Prostate gland (tissue), 2 donors: ENCODE measurements at places on chromosomes 16 and 17.

DNA sequence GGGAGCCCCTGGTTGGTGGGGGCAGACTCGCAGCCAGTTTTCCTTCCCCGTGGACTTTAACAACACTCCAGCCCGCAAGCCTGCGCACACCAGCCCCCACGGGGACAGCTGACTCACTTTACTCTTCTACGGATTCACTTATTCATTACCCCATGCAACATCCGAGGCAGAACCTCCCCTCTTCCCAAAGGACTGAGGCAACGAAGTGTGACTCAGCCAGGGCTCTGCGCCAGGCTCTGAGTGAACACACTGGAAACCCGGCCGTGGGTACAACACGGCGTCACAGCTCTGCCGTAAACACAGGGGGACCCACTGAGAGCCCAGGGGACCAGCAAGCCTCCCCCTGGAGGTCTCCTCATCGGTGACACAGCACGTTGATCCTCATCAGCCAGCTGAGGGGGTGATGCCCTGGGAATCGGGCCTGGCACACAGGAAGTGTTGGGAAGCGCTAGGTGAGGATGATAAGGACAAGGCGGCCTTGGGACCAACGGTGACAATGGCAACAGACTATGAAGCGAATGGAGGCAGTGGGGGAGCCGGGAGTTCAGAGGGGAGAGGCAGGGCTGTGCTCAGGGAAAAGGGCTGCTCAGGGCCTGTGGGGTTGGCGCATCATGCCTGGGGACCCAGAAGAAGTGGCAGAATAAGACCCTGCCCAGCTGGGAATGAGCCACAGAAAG lies 14.6 kb downstream of the COTL1 start:
- DNase-seq, result no peak

DNA sequence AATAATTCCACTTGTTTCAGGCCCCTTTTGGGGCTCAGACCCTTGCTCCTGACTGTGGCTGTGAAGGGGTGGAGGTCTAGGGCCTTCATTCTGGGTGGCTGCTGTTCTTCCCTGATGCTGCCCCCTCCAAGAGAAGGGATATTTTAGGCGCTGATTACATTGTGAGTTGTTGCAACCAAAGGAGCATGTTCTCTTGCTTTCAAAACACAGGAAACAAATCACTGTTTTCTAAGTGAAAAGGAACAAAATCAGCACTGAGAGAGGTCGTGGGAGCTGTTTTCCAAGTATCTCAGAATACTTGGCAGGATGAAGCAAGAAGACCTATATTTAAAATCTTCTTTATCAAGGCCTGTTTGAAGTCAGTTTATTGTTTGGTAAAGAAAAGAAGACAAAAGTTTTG lies 25.3 kb upstream of the SEC14L1 start:
- DNase-seq, result no peak

GRCh38 chr17:74332017-74332650 lies 6.1 kb downstream of the KIF19 start:
- DNase-seq, result no peak

- DNase-seq, result no peak
These were observed 178.0 kb downstream of the PARN start for GRCh38 chr16:14452066-14452465.

DNA sequence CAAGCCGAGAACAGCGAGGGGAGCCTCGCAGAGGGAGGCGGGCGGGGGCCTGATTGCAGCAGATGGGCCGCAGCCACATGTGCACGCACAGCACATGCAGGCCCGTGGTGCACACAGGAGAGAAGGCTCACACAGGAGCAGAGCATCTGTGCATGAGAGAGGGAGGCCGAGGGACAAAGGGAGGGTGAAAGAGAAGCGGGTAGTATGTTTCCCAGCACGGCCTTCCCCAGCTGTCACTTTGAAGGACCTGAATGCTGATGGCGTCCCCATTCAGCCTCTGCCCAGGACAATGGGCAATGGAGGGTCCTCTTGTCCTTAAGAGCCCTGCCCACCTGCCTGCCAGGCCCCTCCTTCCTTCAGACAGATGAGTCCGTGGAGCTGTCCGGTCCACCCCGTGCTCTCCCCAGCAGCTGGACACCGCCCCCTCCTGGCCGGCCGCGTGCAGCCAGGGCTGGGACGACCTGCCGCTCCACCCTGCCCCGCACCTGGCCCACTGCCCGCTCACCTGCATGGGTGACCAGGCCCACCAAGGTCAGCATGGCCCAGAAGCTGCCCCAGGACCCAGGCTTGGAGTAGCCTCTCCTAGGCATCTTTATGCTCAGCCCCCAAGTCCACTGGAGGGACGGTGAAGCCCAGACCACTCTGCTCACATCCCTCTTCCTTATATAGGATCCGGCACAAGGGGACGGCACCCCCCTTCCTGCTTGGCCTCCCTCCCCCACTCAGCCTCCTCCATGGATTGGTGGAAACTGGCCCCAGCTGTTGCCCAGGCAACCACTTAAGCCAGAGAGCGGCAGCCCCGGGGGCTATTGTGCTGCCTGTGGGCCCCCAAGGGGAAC lies at the start of gene BTBD17:
Gene BTBD17, minus strand, starts transcription at position 639 of the 839 bp plus-strand sequence. Its CDS starts 49 bp downstream, at position 590.
- DNase-seq, result peak; percentile 19

- DNase-seq, result no peak
These were observed 1.7 kb downstream of the RBFOX3 start for GRCh38 chr17:79609049-79609589.

- no peak for DNase-seq
These were observed 6.7 kb downstream of the NR1D1 start for GRCh38 chr17:40093580-40094201.

GRCh38 chr16:48112600-48112999 lies 43.2 kb downstream of the ABCC12 start:
- DNase-seq, result no peak

- DNase-seq, result no peak
These were observed 740.9 kb downstream of the CDH8 start for GRCh38 chr16:61295311-61295710.

DNA sequence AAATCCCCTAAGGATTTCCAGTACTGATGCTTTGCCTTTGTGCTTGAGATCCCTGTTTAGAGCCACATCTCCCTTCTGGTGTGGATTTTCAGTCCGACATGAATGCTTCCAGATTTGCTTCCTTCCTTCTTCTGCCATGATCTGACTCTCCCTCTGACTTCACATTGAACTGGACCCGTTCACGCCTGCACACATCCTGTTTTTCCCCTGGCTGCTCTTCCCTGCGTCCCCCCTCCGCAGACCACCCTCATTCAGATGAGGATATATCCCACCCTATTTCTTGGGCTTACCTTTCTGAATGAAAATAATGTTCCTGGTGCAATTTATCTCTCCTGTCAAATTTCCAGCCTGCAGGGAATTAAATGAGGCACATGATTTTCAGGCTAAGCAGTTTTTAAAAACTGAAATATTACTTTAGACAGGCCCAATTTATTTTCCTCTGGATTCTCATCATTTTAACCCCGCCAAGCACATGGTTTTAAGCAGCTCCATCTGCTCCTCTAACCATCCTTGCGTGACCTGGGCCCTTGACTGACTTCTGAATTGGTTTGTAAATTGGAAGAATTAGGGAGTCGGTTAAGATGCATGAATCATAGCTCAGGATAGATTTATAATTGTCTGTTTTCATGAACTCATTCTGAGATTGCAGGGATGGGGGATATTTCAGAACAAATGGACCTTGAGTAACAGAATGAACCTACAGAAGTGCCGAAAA lies 59.2 kb downstream of the BMERB1 start:
- DNase-seq, result no peak

DNA sequence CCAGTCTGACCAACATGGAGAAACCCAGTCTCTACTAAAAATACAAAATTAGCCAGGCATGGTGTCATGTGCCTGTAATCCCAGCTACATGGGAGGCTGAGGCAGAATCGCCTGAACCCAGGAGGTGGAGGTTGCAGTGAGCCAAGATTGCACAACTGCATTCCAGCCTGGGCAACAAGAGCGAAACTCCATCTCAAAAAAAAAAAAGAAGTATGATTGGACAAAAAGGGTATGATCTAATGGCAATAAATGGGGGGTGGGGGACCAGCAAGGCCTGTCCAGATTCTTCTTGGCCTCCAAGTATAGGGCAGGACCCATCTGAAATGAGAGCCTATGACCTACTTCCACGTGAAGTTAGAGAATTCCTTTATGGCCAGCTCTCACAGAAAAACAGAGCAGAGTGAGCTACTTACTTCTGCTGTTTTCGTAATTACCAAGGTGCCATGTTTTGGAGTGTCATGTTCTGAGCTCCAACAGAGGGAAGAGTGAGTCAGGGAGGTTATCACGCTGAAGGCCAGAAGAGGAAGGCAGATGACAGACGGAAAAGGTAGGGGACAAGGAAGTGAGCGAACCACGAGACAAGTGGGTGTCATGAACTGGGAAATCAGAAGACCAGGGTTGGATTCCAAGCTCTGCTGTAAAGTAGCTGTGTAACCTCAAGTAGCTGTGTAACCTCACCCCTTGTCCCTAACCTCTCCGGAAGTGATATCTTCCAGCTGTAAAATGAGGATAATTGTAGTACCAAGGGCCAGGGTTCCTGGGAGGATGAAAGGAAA lies 3.6 kb upstream of the ZMYND15 start:
- no peak for DNase-seq

DNA sequence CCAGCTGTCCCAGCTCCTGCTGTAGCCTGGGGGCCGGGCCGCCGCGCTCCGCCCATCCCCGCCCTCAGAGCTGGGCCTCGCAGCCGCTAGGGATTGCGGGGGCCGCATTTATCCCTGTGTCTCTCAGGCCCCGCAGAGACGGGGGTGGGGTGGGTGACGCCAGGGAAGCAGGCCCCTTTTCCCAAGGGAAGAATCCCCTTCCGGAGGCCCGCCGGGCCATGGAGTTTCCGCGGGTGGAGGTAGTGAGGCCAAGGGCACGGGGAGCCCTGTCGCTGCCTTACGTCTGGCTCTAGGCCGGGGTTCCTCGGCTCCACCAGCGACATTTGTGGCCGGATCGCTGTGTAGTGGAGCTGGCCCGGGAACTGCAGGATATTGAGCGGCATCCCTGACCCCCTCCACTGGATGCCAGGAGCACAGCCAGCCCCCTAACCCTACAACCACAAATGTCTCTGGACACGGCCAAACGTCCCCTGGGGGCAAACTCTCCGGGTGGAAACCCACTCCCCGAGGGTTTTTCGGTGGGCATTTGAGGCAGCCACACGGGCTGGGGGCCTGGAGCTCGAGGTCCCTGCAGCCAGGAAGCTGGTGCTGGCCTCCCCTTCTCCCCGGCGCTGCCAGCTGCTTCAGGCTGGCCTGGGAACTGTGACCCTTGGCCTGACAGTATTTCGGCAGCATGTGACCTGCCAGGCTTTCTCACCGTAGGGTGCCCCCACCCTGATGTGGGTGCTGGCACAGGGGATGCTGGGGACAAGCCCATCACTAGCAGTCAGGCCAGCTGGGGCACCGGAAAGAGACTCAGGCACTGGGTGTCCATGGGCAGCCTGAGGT lies 12.0 kb upstream of the CD300A start:
- peak; percentile 92 for DNase-seq
